ENCODE measurements at places on chromosomes 6 and 20.
A peak's percentile ranks its signal among the peaks of the same experiment; 100 is the strongest.

GRCh38 chr6:193180-193579 is 99.1 kb upstream of the DUSP22 start:
- DNase-seq, result no peak

- no peak for DNase-seq
Observed at GRCh38 chr20:59064214-59064722, 21.7 kb upstream of the PRELID3B start.

DNA sequence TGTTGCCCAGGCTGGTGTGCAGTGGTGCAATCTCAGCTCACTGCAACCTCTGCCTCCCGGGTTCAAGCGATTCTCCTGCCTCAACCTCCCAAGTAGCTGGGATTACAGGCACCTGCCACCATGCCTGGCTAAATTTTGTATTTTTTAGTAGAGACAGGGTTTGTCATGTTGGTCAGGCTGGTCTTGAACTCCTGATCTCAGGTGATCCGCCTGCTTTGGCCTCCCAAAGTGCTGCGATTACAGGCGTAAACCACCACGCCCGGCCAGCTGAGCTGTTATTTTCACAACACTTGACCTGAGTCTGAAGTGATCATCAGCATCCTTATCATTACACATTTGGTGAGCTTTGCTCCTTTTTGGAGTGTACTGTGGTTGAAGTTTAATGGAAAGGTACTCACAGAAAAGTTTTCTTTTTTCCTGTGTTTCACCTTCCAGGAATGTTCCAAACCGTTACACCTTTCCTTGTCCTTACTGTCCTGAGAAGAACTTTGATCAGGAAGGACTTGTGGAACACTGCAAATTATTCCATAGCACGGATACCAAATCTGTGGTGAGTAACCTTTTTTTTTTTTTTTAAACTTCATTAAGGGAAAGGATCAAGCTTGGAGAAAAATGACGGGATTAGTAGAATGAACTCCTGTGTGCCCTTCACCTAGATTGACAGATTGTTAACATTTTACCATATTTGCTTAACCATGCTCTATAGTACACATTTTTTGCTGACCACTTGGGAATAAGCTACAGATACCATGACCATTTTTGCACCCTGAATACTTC is 9.7 kb downstream of the RNF114 start:
- no peak for DNase-seq

DNA sequence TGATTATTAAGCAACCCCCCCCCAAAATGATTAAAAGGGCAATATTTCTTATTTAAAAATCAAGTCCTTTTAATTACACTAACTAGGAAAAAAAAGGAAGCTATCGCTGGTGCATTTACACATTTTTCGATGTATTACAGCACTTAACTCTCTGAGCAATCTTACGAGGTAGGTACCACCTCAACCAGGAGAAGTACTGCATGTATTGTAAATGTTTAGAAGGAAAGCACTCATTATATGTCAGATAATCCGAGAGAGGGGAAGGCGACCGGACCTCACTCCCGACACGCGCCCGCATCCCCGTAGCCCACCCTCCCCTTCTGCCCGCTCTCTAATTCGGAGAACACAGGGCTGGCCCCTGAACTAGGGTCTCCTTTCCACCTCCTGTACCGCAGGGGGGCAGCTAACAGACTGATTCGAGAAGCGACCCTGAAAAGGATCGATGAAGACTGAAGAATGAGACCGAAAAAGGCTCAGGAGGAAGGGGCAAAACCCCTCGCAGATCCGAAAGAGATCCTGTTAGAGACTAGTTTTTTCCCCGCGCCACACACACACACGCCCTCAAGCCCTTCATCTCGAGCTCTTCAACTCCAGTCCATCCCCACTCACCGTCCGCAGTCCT is 337 bp downstream of the ESF1 start:
- DNase-seq, result no peak

DNA sequence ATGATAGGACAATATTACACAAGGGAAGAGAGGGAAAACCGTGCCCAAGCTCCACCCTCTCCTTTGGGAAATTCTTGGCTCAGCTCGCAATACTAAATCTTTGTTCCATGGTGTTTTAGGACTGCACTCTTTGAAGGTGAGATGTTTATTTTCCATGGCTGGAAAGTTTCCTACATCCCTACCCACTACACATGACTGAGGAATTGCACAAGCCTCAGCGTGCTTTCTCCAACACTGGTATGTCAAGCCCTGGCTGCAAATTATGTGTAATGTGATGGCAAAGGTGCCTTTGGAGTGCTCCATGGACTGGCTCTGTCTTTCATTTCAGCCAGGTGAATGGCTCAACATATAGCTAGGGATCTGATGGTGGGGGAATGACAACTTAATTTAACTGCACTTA is 134.3 kb downstream of the ISM1 start:
- no peak for DNase-seq

DNA sequence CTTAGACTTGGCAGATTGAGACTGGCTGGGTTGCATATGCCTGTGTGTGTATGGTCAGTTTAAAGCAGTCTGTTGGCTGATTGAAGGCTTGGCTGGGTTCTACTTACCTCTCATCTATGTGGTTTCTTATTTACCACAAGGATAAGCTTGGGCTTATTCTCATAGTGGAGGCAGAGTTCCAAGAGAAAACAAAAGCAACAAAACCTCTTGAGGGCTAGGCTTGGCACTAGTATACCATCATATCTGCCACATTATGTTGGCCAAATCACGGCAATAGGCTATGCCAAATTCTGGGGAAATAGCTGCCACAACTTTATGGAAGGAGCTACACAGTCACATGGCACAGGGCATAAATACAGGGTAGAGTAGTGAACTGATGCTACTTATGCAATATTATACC is 714.1 kb downstream of the CBLN4 start:
- no peak for DNase-seq

DNA sequence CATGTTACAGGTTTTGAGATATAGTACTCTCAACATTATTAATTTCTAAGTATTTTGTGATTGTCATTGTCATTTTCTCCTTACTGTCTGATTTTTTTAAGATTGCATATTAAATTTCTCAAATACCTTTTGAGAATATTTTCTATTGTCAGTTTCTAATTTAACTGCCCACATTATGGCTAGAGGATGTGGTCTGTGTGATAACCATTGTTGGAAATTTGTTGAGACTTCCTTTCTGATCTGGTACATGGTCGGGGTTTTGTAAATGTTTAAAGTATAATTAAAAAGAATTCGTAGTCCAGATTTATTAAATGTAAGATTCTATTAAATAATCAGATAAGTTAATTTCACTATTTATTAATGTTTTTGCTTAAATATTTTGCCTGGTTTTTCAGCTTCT is 60.1 kb downstream of the SLX4IP start:
- DNase-seq, result no peak

GRCh38 chr6:52972989-52973388 is 22.1 kb downstream of the GSTA4 start:
- peak; percentile 55 for DNase-seq

DNA sequence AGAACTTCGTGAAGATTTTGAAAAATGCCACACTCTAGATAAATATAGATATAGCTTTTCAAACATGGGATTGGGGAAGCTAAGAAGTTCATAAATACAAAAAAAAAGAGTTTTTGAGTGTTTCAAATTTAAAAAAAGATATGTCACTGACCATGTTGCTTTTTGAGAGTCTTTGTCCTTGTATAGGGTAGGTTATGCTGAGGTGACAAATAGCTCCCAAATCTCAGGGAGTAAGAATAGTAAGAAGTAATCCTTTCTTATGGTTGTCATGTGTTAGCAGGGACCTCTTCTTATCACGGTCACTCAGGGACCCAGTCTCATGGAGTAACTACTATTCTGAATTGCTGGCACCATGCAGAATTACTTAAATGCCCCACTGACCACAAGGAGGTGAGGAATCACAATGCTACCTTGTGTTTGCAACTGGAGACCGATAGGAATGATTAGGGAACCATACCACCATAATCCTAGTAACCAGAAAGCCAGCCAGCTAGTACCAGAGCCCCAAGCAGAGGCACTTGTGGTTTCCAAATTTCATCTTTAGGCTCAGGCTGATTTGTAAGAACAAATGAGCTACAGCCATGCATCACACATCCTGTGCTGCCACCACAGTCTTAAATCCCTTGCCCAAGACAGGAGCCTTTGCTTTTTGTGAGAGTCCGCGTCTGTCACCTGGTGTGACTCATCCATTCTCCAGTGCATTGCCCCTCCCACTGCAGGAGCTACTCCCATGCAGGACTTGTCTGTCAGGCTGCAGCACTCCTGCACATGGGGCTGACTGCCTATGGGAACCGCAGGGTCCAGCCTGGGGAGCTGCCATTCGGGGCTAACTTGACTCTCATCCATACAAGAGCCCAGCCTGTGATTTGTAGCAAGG is 42.4 kb upstream of the ADGRF4 start:
- no peak for DNase-seq

- peak; percentile 59 for DNase-seq
Observed at GRCh38 chr20:6075428-6076219, 21.8 kb upstream of the LRRN4 start.

- DNase-seq, result no peak
Observed at GRCh38 chr6:104958178-104959025, 1.5 kb downstream of the LIN28B start.

- no peak for DNase-seq
Observed at GRCh38 chr6:140271759-140272377, 897.4 kb upstream of the CITED2 start.

- no peak for DNase-seq
Observed at GRCh38 chr6:142907544-142907943, 37.4 kb downstream of the HIVEP2 start.

GRCh38 chr6:4906293-4907276 is 97.3 kb downstream of the RPP40 start:
- DNase-seq, result no peak

GRCh38 chr6:131205481-131206244 is 70.4 kb downstream of the AKAP7 start:
- DNase-seq, result no peak

Data from hematopoietic multipotent progenitor cell treated with erythropoietin and hydrocortisone succinate and interleukin-3 and kit ligand, for 8 days (in vitro differentiated cells).